ENCODE measurements at places on chromosomes 6 and 20.
A peak's percentile ranks its signal among the peaks of the same experiment; 100 is the strongest.

GRCh38 chr6:88481519-88481918 is 315.4 kb upstream of the CNR1 start:
- no peak for DNase-seq

- DNase-seq: no peak
These were observed 76.7 kb downstream of the GPR6 start for GRCh38 chr6:110054664-110055386.

GRCh38 chr20:39069976-39070375 is 107.8 kb downstream of the DHX35 start:
- no peak for DNase-seq

- DNase-seq: peak; percentile 93
These were observed 57.9 kb upstream of the MAP7 start for GRCh38 chr6:136607932-136608772.

- no peak for DNase-seq
These were observed 1.8 kb downstream of the GRIK2 start for GRCh38 chr6:101395345-101395744.

All from stimulated activated CD8-positive, alpha-beta memory T cell treated with anti-CD3 and anti-CD28 coated beads, Interleukin-4, amount 100 ng/mL, for 48 hours (primary cell).